ENCODE measurements at places on chromosomes 5 and 9. TPM values are rescaled to one million over a fixed set of nuclear protein-coding genes. Genes with fewer than 3 reads are reported as not detected.
A peak's percentile ranks its signal among the peaks of the same experiment; 100 is the strongest.

DNA sequence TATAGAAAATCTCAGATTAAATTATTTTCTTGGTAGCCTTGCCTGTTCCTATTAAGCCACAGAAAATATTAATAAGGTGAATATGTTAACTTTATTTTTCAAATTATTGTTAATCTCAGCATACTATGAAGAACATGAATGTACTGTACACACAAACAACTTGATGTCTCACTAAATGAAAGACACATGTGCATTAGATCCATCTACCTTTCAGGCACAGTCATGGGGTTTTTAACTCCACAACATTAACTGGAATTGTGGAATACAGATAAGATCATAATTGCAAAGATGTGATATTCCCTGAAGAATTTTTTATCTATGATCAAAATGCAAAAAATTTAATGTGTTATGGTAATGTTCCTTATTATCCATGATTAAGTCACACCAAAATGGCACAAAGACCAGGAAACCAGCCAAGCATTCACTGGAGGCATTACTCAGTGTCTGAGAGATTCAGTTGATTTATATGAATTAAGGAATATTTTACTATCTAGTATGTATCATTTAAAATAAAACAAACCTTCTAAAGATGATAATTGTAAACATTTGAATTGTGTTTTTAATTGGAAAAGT is 150.0 kb upstream of the VCAN start:
- H3K4me3 ChIP-seq, result no peak overlapping the region
- no peaks in the 10 kb centered on the region for H3K4me1 ChIP-seq
- no peak for DNase-seq
- no peaks in the 10 kb centered on the region for H3K36me3 ChIP-seq
- H3K27me3 ChIP-seq, result no peaks in the 10 kb centered on the region
- no peak overlapping the region for H3K27ac ChIP-seq

DNA sequence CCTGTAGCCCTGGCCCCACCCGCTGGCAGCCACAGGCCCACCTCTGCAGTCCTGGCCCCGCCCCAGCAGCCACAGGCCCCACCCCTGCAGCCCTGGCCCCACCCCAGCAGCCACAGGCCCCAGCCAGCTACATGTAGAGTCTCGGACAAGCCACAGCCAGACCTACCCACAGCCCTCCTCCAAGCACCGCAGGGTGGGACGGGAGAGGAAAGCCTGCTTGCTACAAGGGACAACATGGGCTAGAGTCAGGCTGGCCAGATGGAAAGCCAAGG is 49.5 kb upstream of the SARDH start:
- no peak overlapping the region for H3K4me3 ChIP-seq
- H3K4me1 ChIP-seq, result no peaks in the 10 kb centered on the region
- H3K27ac ChIP-seq, result no peak overlapping the region

DNA sequence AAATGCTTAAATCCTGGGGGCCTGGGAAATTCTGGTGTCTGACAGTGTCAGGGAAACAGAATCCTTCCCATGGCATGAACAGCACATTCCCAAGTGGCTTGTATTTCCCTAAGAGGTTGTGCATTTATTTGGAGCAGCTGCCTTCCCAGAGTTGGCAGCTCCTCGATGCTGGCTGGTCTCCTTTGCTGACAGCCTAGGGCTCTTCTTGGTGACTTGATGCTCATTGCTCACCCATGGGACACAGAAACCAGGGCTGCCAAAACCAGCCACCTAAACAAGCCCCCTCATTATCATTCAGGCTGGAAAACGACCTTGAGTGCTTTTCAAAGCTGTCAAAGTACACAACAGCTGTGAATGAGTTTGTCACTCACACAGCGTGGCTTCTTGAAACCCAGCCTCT is 24.2 kb downstream of the ENHO start:
- DNase-seq, result no peak
- H3K4me1 ChIP-seq, result no peaks in the 10 kb centered on the region
- no peak overlapping the region for H3K4me3 ChIP-seq
- no peaks in the 10 kb centered on the region for H3K36me3 ChIP-seq
- no peak overlapping the region for H3K27ac ChIP-seq
- peaks cover 2% of the 10 kb centered on the region for H3K27me3 ChIP-seq

GRCh38 chr9:36398745-36399144 is 1.3 kb downstream of the RNF38 start:
- H3K4me1 ChIP-seq, result peaks cover 52% of the 10 kb centered on the region
- H3K36me3 ChIP-seq, result peaks cover 17% of the 10 kb centered on the region
- no peaks in the 10 kb centered on the region for H3K27me3 ChIP-seq
- no peak for DNase-seq
- H3K4me3 ChIP-seq, result peak overlapping the region; percentile 54

DNA sequence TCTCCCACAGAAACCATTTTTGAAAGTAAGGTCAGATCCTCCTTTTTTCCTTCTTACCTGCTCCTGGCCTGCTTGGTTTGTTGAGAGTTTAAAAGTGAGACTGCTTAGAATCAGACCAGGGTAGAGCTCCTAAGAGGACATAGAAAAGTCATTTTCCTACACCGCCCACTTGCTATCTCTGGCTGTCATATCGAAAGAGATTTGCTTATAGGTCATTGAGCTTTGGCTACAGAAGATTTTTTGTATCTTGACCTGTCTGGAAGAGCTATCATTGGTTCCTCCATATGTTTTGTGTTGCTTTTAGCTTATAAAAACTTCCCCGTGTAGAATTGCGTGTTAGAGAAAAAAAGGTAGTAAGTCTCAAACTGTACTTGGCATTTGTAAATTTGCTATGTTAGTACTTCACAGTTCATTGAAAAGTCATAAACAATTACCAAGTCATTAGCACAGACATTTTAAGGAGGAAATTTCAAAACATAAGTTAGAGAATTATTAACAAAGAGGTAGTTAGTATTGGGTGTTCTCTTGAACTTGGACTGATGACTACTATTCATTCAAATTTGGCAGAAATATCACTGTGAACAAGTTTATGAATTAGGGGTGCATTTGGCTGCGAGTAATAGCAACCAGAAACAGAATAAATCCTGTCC is 96.6 kb downstream of the MAN2A1 start:
- no peak for DNase-seq
- no peaks in the 10 kb centered on the region for H3K27me3 ChIP-seq
- no peaks in the 10 kb centered on the region for H3K4me1 ChIP-seq
- no peak overlapping the region for H3K4me3 ChIP-seq
- peaks cover 25% of the 10 kb centered on the region for H3K36me3 ChIP-seq
- H3K27ac ChIP-seq, result no peak overlapping the region

GRCh38 chr9:104783588-104783987 is 19.7 kb downstream of the NIPSNAP3B start:
- H3K27me3 ChIP-seq, result peaks cover 4% of the 10 kb centered on the region
- H3K4me3 ChIP-seq, result no peak overlapping the region
- no peak for DNase-seq
- no peaks in the 10 kb centered on the region for H3K36me3 ChIP-seq

DNA sequence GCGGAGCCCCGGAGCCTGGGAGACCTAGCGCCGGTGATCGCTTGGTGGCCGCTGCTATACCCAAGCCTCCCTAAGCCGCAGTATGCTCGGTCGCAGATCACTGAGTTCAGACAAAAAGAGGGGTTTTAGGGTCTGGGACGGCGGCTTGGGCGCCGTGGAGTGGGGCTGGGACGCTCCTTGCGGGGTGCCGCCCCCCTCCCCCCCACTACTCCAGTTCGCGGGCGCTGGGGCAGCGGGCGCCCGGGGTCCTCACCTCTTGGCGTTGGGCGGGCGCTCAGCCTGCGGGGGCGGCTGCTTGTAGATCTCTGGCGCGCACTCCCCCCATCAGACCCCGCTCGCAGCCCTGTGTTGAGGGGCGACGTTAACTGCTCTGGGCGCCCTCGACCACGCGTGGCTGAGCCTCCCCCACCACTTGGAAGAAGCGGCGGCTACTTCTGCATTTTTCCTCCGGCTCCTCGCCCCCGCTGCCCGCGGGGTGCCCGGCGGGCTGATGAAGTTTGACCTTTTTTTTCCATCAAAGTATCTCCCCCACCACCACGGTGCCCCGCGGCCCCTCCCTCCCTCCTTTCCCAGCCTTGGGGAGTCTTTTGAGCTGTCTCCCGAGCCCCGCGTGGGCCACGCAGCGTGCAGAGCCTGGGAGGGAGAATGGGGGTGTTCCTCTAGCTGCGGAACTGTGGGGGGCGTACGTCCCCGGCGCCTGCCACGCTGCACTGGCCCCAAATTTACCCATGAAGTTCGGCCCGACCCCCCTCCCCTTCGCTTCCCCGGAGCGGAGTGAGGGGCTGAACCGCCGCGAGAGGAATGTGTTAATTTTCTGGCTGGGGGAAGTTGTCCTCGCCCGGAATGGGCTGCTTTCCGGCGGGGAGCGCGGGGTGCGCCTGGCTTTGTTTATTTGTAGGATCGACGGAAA is 1.2 kb downstream of the CXXC5 start:
- peak; percentile 35 for DNase-seq
- H3K36me3 ChIP-seq, result no peaks in the 10 kb centered on the region
- H3K27ac ChIP-seq, result peak overlapping the region; percentile 5
- H3K27me3 ChIP-seq, result peaks cover 10% of the 10 kb centered on the region
- H3K4me3 ChIP-seq, result peak overlapping the region; percentile 7

The SLC6A19 gene
- total RNA-seq, result not detected

DNA sequence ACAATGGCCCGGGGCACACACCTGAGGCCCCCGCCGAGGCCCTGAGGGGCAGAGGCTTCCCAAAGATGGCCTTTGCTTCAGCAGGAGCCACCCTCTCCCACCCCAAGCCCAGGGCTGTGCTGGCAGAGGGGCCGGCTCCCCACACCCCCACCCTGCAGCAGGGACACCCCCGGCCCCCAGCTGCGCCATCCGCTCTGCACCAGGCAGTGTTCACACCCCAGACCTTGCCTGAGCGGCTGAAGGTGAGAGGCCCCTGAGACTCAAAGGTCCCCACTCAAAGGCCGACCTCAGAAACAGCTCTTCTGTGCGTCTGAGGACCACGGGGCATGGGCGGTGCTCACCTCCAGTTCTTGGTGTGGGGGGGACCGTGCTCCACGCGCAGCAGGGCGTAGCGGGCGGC is 37.6 kb downstream of the SLC12A7 start:
- peaks cover 20% of the 10 kb centered on the region for H3K36me3 ChIP-seq
- DNase-seq, result no peak
- no peak overlapping the region for H3K27ac ChIP-seq
- no peaks in the 10 kb centered on the region for H3K27me3 ChIP-seq
- no peak overlapping the region for H3K4me3 ChIP-seq

The CNTNAP3 gene
- total RNA-seq, result not detected

The TLR4 gene
- 0.07 TPM for total RNA-seq

- no peak overlapping the region for H3K4me3 ChIP-seq
- H3K4me1 ChIP-seq, result no peaks in the 10 kb centered on the region
- no peak for DNase-seq
- H3K27me3 ChIP-seq, result no peaks in the 10 kb centered on the region
Observed at GRCh38 chr5:9507974-9508373, 37.9 kb downstream of the SEMA5A start.

DNA sequence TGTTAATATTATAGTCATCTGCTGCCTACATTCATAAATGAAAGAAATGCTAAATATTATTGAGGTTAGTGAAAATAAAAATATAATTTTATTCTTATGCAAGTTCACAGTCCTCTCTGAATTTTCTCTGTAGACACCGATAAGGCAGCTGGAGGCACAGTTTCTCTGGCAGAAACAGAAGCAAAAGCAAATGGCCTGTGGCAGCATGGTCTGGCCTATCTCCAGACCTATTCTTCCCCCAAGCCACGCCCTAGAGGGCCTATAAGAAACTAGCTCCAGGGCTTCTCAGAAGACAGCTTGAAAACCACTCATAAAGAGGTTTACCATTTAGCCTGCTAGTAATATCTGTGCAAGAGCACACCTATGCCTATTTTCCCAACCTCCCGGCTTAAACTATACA is 28.4 kb downstream of the MRPS27 start:
- DNase-seq, result no peak
- H3K4me3 ChIP-seq, result no peak overlapping the region
- no peaks in the 10 kb centered on the region for H3K27me3 ChIP-seq
- no peaks in the 10 kb centered on the region for H3K4me1 ChIP-seq
- H3K36me3 ChIP-seq, result peaks cover 24% of the 10 kb centered on the region

GRCh38 chr5:171573021-171573420 is 153.6 kb downstream of the FGF18 start:
- no peaks in the 10 kb centered on the region for H3K36me3 ChIP-seq
- no peak for DNase-seq
- H3K4me3 ChIP-seq, result no peak overlapping the region
- no peaks in the 10 kb centered on the region for H3K4me1 ChIP-seq
- H3K27me3 ChIP-seq, result peaks cover 2% of the 10 kb centered on the region

The ZNF622 gene
- 42.0 TPM for total RNA-seq

DNA sequence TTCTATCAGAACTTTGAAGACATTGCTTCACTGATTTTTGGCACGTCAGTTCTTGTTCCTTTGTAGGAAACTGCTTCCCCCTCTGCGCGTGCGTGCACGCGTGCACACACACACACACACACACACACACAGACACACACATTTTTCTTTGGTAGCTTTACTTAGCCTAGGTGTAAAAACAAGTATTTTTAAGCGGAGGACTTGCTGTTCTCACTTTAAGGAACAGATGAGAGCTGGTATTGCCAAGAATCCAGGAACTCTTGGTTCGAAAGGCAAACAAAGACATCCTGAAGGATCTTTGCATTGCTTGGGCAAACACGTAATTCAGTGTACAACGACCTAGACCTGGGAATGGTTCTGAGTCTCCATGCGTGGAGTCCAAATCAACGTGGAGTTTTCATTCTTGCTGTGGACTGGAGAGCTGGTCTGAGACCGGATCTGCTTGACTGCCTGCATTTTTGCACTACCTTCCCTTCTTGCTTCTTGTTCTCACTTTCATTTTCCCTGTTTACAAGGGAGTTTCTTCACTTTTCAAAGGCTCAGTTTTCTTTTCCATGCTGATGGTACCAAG is 8.2 kb downstream of the TMEM268 start:
- no peak overlapping the region for H3K27ac ChIP-seq
- H3K36me3 ChIP-seq, result peaks cover 13% of the 10 kb centered on the region
- no peaks in the 10 kb centered on the region for H3K27me3 ChIP-seq
- H3K4me1 ChIP-seq, result peaks cover 8% of the 10 kb centered on the region

The ZNF883 gene
- 0.52 TPM for total RNA-seq

The ANKRD18A gene
- total RNA-seq, result 10.9 TPM

The SLC46A2 gene
- total RNA-seq, result not detected

DNA sequence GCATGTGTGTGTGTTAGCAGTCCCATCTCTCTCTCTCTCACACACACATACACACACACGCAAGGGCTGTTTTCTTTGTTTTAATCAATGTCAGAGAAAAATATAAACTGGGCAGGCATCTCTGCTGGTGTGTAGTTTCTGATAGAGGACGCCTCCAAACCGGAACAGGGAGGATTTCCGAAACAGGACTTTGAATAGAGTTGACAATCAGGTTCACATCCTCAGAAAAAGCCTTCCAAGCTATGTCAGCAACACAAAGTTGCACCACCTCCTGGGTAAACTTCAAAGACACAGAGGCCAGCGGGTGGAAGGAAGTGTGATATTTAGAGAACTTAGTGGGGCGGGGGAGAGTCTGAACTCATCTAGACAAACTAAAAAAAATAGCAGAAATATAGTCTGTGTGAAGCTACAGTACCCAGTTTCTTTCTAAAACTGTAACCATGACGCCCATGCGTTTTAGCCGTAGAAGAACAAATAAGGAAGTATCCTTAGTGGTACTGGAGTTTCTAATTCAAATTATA is 1.2 kb downstream of the ST8SIA4 start:
- H3K4me3 ChIP-seq, result peak overlapping the region; percentile 99
- H3K36me3 ChIP-seq, result no peaks in the 10 kb centered on the region
- DNase-seq, result peak; percentile 88
- H3K4me1 ChIP-seq, result peaks cover 58% of the 10 kb centered on the region
- H3K27me3 ChIP-seq, result no peaks in the 10 kb centered on the region

Measured in CD4-positive, CD25-positive, alpha-beta regulatory T cell (primary cell).